Coronary artery (tissue), 2 donors: ENCODE measurements at places on chromosomes 3 and 15.

- no peak for DNase-seq
Measured at GRCh38 chr3:186869253-186870100, 27.0 kb downstream of the ADIPOQ start.

DNA sequence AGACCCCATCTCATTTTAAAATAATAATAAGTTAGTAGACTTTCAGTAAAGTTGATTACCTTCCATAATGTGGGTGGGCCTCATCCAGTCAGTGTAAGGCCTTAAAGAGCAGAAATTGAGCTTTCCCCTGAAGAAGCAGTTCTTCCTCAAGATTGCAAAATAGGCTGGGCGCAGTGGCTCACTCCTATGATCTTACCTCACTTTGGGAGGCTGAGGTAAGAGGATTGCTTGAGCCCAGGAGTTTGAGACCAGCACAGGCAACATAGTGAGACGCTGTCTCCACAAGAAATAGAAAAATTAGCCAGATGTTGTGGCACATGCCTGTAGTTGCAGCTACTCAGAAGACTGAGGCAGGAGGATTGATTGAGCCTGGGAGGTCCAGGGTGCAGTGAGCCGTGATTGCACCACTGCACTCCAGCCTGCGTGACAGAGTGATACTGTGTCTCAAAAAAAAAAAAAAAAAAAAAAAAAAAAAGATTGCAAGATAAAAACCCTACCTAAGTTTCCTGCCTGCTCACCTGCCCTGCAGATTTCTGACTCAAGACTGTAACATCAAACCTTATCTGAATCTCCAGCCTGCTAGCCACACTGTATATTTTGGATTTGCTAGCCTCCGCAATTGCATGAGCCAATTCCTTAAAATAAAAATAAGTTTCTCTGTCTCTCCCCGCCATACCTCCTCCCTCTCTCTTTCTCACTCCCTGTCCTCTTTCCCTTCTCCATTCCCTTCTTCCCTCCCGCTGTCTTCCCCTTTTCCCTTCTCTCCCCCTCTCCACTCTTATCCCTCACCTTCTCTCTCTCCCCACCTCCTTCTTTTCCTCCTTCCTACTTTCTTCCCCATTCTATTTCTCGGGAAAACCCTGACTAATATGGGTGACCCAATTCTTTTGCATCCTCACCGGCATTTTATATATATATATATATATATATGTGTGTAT lies 16.9 kb downstream of the KLHL18 start:
- DNase-seq, result no peak

GRCh38 chr3:111902534-111902933 lies 43.5 kb downstream of the PHLDB2 start:
- DNase-seq, result no peak

GRCh38 chr15:34360298-34360697 lies 6.7 kb downstream of the LPCAT4 start:
- no peak for DNase-seq

DNA sequence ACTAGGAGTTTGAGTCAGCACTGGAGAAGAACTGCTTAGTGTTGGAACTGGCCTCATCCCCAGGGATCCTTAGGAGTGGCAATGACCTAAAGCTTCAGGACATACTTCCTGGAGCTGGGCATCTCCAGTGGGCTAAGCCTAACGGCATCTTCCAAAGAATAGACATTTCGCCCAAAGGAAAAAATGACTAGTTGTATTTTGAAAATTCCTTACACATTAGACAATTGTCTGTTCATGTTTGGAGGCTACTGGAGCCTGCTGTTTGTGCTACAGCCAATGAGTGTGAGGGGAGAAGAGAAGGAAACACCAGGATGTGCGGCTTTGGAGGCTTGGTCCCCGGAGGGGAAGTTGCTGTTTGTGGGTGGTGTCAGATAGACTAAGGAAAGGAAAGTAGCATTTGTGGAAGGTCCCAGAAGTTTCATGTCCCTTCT lies 77.6 kb downstream of the POLR2M start:
- no peak for DNase-seq

- DNase-seq, result no peak
Measured at GRCh38 chr3:14957925-14958324, 10.5 kb downstream of the NR2C2 start.

GRCh38 chr3:97983933-97984491 lies 11.8 kb upstream of the RIOX2 start:
- no peak for DNase-seq

- no peak for DNase-seq
Measured at GRCh38 chr3:82386647-82387046, 625.2 kb upstream of the GBE1 start.

DNA sequence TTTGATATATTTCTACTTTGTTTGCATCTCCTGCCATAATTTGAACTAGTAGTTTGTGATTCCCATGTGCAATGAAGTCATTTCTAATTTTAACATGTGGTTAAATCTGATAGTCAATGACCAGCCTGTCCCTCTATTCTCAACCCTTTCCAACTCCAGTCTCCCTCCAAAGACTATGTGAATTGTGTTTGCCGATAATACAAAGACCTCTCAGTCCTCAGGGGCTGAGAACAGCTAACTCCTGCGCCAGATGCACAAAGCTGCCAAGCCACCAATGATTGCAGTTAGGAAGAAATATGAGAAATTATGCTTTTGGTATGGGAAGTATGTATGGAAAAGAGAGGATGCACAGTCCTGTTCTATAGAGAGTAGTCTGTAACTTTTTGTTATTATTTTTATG lies 54.0 kb downstream of the KCNH8 start:
- no peak for DNase-seq

- peak; percentile 98 for DNase-seq
Measured at GRCh38 chr3:141412936-141413354, 44.6 kb downstream of the ZBTB38 start.

DNA sequence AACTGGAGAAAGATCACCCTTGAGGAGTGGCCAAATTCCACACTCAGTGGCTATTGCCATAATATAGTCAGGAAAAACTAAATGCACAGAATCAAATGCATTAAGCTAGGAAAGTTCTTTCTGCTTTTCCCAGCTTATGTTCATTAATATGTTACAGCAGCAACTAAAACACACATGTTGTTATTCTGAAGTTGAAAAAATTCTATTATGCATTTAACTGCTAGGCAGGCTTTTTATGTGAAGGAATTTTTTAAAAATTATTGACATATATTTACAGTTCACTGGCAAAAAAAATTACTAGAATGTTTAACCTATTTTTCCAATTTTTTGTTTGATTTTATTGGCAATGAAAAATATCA lies 135.2 kb upstream of the IL12A start:
- DNase-seq, result no peak

- DNase-seq, result no peak
Measured at GRCh38 chr3:143222505-143222904, 102.9 kb downstream of the CHST2 start.

- no peak for DNase-seq
Measured at GRCh38 chr15:60795471-60795870, 316.5 kb upstream of the ICE2 start.

- no peak for DNase-seq
Measured at GRCh38 chr3:101038880-101039279, 45.7 kb upstream of the ABI3BP start.

GRCh38 chr3:183883291-183884096 lies 1.2 kb downstream of the PARL start:
- DNase-seq, result no peak

- DNase-seq, result no peak
Measured at GRCh38 chr3:65664446-65664845, 374.3 kb downstream of the MAGI1 start.

DNA sequence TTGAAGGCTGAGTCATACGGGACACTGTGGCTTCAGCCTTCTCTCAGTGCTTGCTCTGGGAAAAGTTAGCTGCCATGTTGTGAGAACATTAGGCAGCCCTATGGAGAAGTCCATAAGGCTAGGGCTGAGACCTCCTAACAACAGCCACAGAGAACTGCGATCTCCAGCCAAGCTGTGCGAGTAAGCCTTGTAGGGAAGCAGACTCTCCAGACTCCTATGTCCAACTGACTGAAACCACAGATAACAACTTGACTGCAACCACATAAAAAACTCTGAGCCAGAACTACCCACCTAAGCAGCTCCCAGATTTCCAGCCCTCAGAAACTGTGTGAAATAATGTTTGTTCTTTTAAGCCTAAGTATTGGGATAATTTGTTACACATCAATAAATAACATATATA lies 40.7 kb downstream of the DENND6A start:
- DNase-seq, result no peak

- DNase-seq, result no peak
Measured at GRCh38 chr3:27494784-27495183, 10.6 kb upstream of the SLC4A7 start.

DNA sequence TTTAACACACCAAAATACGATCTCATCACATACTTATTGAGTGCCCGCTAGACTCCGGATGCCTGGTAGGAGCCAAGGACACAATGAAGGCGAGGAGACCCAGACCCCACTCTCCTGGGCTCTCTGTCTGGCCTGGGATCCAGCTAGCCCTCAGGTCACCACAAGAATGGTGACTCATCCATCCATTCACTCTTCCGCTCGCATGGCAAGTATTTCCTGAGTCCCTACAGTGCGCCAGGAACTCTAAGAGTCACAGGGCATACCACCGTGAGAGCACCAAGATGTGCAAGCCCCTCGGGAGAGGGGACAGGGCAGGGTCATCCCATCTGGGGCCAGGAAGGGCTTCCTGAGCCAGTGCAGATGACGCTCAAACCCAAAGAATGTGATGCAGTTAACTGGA lies 101.6 kb upstream of the PRR20G start:
- DNase-seq, result no peak

DNA sequence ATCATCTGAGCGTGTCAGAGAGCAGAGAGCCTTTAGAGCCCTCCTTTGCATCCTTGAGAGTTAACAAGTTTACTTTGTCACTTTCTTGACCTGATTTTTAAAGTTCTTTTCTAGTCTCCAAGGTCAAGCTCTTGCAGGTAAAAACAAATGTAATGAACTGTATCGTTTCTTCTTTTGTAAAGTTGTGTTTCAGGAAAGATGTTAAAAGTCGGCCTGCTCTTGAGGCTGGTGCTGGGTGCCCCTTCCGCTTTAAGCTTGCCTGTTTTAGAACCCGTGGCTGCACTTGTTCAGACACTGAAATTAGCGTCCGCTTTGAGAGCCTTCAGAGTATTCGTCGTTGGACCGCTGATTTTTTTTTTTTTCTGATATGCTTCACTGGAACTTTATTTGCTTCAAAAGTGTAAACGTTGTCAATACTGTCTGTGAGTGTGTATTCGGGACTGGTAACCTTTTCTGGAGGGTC lies 52.6 kb upstream of the ULK4 start:
- DNase-seq, result no peak

DNA sequence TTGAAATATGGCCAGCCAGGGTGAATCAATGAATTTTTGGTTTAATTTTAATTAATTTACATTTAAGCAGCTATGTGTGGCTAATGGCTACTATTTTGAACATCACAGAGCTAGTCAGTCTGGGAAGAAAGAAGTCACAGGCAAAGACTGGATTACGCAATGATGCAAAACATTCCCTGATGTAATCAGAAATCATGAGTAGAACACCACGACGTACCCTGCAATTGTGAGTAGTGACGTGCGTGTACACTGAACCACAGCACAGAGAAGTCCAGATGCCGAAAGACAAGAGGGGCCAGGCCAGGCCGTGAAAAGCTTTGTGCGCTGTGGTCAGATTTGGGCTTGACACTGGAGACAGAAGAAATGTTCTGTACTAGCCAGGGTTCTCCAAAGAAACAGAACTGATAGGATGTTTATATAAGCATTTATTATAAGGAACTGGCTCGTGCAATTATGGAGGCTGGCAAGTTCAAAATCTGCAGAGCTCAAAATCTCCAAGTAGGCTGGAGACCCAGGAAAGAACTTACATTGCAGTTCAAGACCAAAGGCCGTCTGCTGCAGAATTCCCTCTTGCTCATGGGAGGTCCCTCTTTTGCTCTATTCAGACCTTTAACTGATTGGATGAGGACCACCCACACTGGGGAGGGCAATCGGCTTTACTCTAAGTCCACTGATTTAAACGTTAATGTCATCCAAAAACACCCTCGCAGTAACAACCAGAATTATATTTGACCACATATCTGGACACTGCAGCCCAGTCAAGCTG lies 44.6 kb downstream of the SH3BP5 start:
- DNase-seq, result peak; percentile 88

DNA sequence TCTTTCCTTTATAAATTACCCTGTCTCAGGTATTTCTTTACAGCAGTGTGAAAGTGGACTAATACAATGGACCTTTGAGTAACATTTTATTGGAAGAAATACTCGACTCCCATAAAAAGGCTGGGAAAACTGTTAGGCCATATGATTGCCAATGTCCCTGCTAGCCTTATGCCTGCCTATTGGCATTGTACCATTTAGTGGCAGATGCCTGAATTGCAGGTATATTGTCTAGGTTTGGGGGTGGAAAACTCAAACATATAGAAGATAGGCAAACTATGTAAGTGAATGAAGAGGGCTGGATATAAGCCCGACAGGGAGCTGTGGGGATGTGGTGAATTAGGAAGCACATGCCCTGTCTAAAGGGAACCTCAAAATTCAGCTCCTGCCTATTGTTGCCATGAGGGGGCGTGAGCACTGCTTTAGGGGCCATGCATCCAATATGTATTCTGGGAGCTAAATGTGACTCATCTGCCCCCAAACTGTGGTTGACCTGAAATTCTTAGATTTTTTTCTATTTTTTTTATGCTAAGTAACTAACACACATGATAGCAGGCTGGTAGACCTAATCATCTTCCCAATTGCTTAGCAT lies 65.2 kb upstream of the TRA2B start:
- no peak for DNase-seq

- no peak for DNase-seq
Measured at GRCh38 chr3:122907471-122907870, 112.6 kb downstream of the SLC49A4 start.

- no peak for DNase-seq
Measured at GRCh38 chr3:32310336-32310735, 71.9 kb downstream of the CMTM8 start.

- no peak for DNase-seq
Measured at GRCh38 chr3:122940628-122941086, 86.9 kb downstream of the SEMA5B start.

- DNase-seq, result no peak
Measured at GRCh38 chr3:69683082-69683806, 56.0 kb upstream of the MITF start.

DNA sequence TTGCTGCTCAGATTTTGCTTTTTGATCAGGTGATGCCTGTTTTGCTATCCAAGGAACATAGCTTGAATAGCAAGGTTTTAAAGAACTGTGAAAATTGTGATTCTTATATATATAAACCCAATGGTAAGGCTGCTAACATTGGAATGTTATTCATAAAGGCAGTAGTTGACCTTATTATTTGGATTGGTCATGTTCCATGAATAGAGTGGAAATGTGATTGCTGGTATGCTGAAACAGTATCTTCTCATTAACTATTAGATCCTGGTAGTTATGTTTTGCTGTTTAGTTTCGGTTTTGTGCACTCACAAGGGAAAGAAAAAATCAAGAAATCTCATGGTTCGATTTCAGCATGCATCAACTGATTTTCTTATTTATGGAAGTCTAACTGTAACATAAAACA lies 78.7 kb upstream of the NPHP3 start:
- DNase-seq, result no peak

DNA sequence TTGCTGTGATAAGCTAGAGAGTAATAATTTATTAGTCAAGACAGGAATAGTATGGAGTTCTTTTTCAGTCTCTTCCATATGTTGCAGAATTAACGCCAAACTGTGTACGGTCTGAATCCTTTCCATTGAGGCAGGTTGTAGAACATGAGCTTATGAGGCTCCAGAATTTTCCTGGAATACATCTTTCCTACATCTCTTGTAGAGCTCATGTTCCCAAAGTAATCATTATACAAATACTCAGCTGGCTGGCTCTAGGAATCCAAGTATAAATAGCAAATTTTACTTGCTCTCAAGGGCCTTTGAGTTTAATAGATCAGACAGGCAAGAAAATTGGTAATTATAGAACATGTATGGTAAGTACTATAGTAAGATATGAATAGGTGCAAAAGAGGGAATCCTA lies 419.4 kb downstream of the RBMS3 start:
- no peak for DNase-seq

- DNase-seq, result no peak
Measured at GRCh38 chr3:132488151-132488550, 70.8 kb downstream of the DNAJC13 start.
